ENCODE measurements at places on chromosomes 3 and 15.

DNA sequence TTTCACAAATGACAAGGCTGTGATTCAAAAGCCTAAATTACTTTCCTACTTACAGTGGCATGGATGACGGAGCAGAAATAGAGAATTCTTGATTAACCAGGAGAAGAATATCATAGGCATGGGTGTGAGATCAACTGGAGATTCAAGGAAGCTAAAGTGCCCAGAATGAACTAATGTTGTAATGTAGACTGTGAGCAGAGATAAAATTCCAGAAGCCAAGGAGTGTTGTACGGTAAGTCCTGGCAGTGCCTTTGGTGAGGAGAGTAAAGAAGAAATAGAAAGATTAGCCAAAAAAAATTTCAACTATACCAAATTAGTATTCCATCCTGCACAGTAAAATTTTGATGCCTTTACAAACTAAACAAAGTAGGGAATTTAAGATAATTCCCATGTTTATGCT lies 75.9 kb downstream of the ZBTB20 start:
- no peak for DNase-seq

GRCh38 chr3:177015881-177016280 lies 181.4 kb downstream of the TBL1XR1 start:
- no peak for DNase-seq

- no peak for DNase-seq
Measured at GRCh38 chr3:47578691-47579632, at the start of gene CSPG5. TSS of gene CSPG5 (minus strand) at chr3:47578865. CDS start at chr3:47578693, 172 bp downstream.

- DNase-seq: no peak
Measured at GRCh38 chr3:193174140-193174539, 66.9 kb upstream of the PLAAT1 start.

GRCh38 chr3:62965311-62965710 lies 90.1 kb upstream of the CADPS start:
- DNase-seq: peak; percentile 8

GRCh38 chr3:182794455-182795388 lies 1.4 kb downstream of the ATP11B start:
- DNase-seq: no peak

DNA sequence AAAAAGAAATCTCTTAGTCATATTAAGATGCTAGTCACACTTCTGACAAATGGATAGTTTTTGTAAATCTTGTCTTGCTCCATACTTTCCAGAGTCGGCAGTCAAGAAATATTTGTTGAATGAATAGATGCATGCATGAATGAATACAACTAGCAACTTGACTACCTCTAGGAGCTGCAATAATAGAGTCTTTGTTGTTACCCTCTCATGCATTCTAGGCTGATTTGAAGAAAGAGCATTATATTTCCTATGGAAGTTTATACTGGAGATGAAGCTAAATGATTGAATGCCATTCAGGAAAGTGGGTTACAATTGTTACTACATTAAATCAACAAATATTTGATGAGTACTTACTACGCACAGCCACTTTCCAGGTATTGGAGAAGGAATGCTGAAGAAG lies 18.1 kb upstream of the TRAT1 start:
- DNase-seq: no peak

GRCh38 chr15:96311256-96311955 lies 19.1 kb upstream of the NR2F2 start:
- no peak for DNase-seq

- DNase-seq: no peak
Measured at GRCh38 chr15:84862214-84862975, 22.1 kb upstream of the SLC28A1 start.

- no peak for DNase-seq
Measured at GRCh38 chr3:151690645-151691044, 43.1 kb upstream of the AADACL2 start.

All from left renal pelvis (tissue), 4 donors.